Thoracic aorta (tissue), 2 donors: ENCODE measurements at places on chromosomes 2 and 18. TPM values are rescaled to one million over a fixed set of nuclear protein-coding genes. Genes with fewer than 3 reads are reported as not detected.

The COL5A2 gene
- 135 TPM for total RNA-seq

The UGT1A9 gene
- total RNA-seq = not detected

The ACTR2 gene
- total RNA-seq = 75.9 TPM

The IMP4 gene
- total RNA-seq = 67.4 TPM

GRCh38 chr2:67871686-67872412, 191.0 kb downstream of the C1D start:
- peak overlapping the region; percentile 88 for H3K27ac ChIP-seq
- peak; percentile 49 for DNase-seq
- peak overlapping the region; percentile 5 for H3K4me3 ChIP-seq
- H3K27me3 ChIP-seq = no peaks in the 10 kb centered on the region
- peaks cover 63% of the 10 kb centered on the region for H3K4me1 ChIP-seq

GRCh38 chr18:629269-630150, 27.9 kb upstream of the TYMS start:
- no peak overlapping the region for H3K4me3 ChIP-seq
- DNase-seq = no peak
- H3K27me3 ChIP-seq = no peaks in the 10 kb centered on the region

DNA sequence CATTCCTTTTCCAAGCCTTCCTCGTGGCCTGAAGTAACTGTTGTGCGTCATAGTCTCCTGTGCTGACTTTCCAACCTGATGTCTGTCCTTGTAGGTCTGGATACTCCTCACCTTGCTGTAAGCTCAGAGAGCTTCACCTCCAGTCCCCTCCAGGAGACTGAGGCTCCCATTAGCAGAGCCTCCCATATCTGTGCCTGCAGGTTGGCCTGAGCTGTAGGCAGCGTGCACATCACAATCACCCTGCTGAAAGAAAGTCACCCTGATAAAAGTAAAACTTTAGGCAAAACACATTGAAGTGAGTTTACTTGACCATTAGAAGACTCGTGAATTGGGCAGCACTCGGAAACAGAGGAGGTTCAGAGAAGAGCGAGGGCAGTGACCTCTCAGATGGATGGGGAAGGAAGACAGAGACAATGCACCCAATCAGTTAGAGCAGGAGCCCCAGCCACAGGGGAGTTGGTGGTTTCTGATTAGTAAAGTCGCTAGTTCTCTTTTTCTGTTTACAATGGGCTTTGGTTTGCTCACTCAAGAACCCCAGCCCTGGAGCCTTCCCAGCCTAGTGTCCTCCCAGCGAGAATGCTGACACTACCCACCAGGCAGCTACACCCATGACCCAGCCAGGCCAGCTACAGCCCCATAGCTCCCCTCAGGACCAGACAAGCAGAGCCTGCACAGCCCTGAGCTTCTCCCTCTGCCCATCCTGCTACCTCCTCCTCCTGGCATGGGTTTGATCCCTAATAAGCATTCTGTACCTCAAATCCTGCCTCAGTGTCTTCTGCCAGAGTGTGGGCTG, 12.1 kb upstream of the TPO start:
- no peak overlapping the region for H3K27ac ChIP-seq
- H3K4me3 ChIP-seq = no peak overlapping the region
- no peak for DNase-seq
- H3K36me3 ChIP-seq = no peaks in the 10 kb centered on the region

DNA sequence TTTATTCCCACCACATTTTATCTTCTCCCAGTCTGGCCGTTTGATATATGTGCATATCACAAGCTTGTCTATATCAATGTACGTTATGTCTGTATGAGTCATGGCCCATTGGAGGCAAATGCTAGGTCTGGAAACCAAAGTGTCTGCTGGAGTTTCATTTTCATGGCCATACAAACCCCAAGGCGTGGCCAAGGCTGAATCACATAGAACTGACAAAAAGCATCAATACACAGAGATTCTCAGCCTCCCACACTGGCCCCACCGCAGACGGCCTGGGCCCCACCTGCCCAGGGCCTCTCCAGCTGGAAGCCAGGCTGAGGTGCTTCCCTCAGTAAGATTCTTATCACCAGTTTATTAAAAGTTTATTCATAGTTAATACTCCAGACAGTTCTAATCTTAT, 40.5 kb upstream of the SALL3 start:
- H3K4me1 ChIP-seq = no peaks in the 10 kb centered on the region

- H3K27ac ChIP-seq = no peak overlapping the region
- H3K4me3 ChIP-seq = no peak overlapping the region
- no peaks in the 10 kb centered on the region for H3K36me3 ChIP-seq
- no peaks in the 10 kb centered on the region for H3K27me3 ChIP-seq
- no peak for DNase-seq
Observed at GRCh38 chr2:71603851-71604725, 150.7 kb downstream of the DYSF start.

GRCh38 chr2:101396316-101396717, 9.0 kb upstream of the CREG2 start:
- no peaks in the 10 kb centered on the region for H3K27me3 ChIP-seq
- no peaks in the 10 kb centered on the region for H3K36me3 ChIP-seq
- no peak for DNase-seq
- no peaks in the 10 kb centered on the region for H3K4me1 ChIP-seq
- no peak overlapping the region for H3K4me3 ChIP-seq
- no peak overlapping the region for H3K27ac ChIP-seq

GRCh38 chr18:74869904-74870863, 272.5 kb downstream of the ZNF407 start:
- H3K4me3 ChIP-seq = no peak overlapping the region
- H3K27me3 ChIP-seq = no peaks in the 10 kb centered on the region
- H3K27ac ChIP-seq = no peak overlapping the region
- DNase-seq = no peak

DNA sequence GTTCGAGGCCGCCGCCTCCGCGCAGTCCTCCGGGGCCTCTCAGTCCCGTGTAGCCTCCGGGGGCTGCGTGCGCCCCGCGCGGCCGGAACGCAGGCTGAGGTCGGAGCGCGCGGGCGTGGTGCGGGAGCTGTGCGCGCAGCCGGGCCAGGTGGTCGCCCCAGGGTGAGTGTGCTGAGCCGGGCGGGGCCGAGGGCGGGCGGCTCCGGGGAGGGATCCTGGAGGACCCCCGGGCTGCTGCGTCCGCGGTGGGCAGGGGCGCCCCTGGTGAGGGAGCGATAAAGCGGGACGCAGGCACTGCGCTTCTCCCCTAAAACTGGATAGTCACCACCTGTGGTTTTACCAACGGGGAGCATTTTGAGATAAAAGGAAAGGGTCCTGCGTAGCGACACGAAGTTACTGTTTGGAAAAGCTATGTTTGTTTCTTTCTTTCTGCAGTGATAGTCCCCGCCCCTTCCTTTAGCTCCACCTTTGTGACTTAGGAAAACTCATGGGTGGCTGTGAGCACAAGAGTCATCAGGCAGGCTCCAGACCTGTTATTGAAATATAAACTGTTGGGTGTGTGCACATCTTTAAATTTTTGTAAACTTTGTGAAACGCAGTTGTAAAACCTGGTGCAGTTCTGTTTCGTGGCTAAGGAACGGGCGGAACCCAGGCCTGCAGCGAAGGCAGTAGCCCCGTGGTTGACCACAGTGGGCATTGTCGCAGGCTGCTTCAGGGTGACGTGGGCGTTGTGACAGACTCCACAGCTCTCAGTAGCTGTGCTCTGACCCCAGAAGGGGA, 687 bp downstream of the CTDP1 start:
- H3K36me3 ChIP-seq = no peaks in the 10 kb centered on the region
- H3K4me1 ChIP-seq = peaks cover 42% of the 10 kb centered on the region
- no peaks in the 10 kb centered on the region for H3K27me3 ChIP-seq

GRCh38 chr18:48186861-48187260, 222.3 kb downstream of the ZBTB7C start:
- no peaks in the 10 kb centered on the region for H3K36me3 ChIP-seq
- no peak for DNase-seq
- no peak overlapping the region for H3K4me3 ChIP-seq
- no peaks in the 10 kb centered on the region for H3K4me1 ChIP-seq

DNA sequence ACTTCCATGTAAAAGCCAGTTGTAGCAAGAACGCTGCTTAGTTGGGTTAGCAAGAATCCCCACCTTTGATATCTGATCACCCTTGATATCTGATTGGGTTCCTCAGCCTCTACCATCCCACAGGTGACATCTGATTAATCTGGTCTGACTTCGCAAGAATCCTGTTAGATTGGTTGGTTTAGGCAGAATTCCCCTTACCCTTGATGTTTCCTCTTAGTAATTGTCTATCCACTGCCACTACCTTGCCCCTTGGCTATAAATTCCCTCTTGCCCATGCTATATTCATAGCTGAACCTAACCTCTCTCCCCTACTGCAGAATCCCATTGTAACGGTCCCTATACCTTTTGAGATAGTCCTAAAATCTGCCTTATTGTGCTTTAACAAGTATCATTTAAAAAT, 33.1 kb downstream of the PRKRA start:
- H3K4me1 ChIP-seq = peaks cover 5% of the 10 kb centered on the region
- H3K36me3 ChIP-seq = no peaks in the 10 kb centered on the region
- no peak overlapping the region for H3K4me3 ChIP-seq
- H3K27ac ChIP-seq = no peak overlapping the region
- no peak for DNase-seq

- no peak overlapping the region for H3K4me3 ChIP-seq
- H3K27me3 ChIP-seq = no peaks in the 10 kb centered on the region
- H3K36me3 ChIP-seq = no peaks in the 10 kb centered on the region
- H3K27ac ChIP-seq = no peak overlapping the region
- peaks cover 9% of the 10 kb centered on the region for H3K4me1 ChIP-seq
Observed at GRCh38 chr18:49708662-49709346, 104.5 kb downstream of the ACAA2 start.

DNA sequence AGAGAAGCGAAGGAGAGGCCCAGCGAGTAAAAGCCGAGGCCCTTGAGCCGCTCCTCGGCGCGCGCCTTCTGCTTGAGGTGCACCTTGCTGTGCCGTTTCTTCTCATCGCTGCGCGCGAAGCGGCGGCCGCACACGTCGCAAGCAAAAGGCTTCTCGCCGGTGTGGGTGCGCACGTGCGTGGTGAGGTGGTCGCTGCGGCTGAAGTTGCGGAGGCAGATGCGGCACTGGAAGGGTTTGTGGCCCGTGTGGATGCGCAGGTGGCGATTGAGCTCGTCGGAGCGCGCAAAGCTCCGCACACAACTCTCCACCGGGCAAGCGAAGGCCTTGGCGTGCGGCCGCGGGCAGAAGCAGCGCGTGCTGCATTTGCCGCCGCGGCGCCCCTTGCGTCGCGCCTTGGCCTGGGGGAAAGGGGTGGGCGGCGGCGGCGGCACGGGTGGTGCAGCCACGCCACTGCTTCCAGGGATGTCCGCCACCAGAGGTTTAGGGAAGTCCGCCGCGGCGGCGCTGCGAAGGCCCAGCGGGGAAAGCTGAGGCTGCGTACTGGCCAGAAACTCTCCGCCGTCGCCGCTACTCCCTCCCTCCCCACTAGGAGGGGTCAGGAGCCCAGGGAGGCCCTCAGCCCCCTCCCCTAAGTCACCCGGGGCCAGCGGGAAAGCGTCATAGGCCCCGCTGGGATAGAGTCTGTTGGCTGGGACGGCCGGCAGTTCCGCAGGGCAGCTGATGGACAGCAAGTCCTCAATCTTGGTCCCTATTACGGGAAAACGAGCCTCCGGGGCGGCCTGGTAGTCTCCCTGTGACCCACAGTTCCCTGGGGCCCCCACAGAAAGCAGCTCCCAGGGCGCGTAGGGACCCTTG, 1.7 kb downstream of the EGR4 start:
- no peak for DNase-seq
- H3K36me3 ChIP-seq = no peaks in the 10 kb centered on the region
- no peak overlapping the region for H3K27ac ChIP-seq
- peaks cover 22% of the 10 kb centered on the region for H3K4me1 ChIP-seq
- H3K4me3 ChIP-seq = peak overlapping the region; percentile 55

DNA sequence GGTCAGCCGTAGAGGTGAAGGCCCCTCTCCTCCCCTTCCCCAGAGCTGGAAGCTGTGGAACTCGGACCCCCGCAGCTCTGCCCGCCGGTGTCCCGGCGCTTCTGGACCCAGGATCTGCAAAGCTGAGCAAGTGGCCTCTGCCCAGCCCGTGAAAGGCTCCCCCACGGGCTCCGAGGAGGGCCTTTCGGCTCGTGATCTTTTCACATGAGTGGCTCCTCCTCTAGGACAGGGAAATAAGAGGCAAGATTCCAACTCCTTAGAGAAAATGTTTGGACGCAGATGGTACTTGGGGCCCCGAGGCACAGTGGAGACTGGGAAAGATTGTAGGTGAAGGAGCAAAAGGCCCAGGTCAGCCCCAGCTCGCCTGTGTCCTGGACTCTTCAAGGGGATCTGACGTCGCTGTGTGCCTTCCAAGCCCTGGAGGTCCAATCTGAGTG, 48.2 kb upstream of the SP3 start:
- peak overlapping the region; percentile 97 for H3K27ac ChIP-seq
- H3K4me1 ChIP-seq = peaks cover 31% of the 10 kb centered on the region
- H3K27me3 ChIP-seq = no peaks in the 10 kb centered on the region
- DNase-seq = no peak
- no peaks in the 10 kb centered on the region for H3K36me3 ChIP-seq

- peaks cover 25% of the 10 kb centered on the region for H3K4me1 ChIP-seq
- no peaks in the 10 kb centered on the region for H3K36me3 ChIP-seq
- no peak overlapping the region for H3K27ac ChIP-seq
- no peak for DNase-seq
Observed at GRCh38 chr2:176096243-176096985, 3.2 kb upstream of the HOXD12 start.

DNA sequence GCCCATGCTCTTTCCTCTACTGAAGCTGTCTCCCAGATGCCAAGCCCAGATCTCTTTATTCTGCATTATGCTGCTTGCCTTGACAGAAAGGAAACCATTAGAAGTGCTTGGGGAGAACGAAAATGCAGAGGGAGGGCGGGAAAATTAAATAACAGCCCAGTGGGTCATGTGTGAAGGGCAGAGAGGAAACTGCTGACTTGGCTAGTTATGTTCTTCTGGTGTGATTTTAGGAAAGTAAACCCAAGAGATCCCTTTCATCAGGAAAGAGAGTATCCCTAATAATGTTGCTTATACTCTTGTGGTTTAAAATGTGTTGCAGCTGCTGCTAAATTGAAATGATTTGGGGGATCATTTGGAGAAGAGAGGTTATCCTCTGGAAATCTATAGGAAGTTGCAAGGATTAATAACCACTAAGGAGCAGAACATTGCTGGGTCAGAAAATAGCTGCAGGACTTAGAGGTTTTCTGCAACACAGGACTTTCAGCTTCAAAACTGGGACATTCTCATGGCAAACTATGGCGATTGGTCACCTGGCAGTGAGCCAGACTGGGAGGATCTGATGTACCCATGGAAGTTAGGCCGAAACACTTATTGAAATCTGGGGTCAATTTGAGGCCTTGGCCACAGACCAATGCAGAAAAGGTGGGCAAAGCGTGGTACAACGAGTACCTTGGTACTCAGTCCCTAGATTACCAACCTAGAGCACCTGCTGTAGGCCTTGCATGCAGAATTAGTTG, 172.2 kb downstream of the TMEM247 start:
- DNase-seq = no peak
- H3K4me3 ChIP-seq = no peak overlapping the region
- H3K27me3 ChIP-seq = no peaks in the 10 kb centered on the region
- no peak overlapping the region for H3K27ac ChIP-seq
